ENCODE measurements at places on chromosomes 3 and 15. TPM values are rescaled to one million over a fixed set of nuclear protein-coding genes. Genes with fewer than 3 reads are reported as not detected.

- no peaks in the 10 kb centered on the region for H3K4me1 ChIP-seq
- no peaks in the 10 kb centered on the region for H3K36me3 ChIP-seq
- H3K27ac ChIP-seq, result no peak overlapping the region
- DNase-seq, result no peak
- no peak overlapping the region for H3K4me3 ChIP-seq
- H3K27me3 ChIP-seq, result no peaks in the 10 kb centered on the region
These were observed 154.6 kb upstream of the TLE3 start for GRCh38 chr15:70252056-70252950.

DNA sequence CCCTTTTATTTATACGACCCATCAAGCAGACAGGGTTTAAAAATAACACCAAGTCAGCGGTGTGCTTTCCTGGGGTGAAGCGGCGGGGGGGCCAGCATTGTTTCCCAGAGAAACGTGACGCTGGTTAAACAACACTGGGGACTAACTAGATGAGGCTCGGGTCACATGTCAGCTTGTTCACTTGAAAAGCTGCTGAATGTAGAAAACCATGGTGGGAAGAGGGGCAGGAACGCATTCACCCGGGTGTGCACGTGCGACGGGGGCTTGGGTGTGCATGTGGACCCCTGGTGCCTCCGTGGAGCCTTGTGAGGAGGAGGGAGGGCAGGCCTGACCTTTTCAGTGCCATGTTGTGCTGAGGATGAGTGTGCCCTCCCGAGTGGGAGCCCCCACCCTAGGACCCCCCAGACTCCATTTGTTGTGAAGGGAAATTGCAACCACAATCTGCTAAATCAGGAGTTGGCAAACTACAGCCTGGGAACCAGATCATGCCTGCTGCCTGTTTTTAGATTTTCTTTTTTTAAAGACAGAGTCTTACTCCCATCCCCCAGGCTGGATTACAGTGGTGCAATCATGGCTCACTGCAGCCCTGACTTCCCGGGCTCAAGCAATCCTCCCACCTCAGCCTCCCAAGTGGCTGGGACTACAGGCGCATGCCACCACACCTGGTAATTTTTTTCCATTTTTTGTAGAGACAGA lies 70.4 kb upstream of the CMTM7 start:
- H3K36me3 ChIP-seq, result no peaks in the 10 kb centered on the region
- no peaks in the 10 kb centered on the region for H3K4me1 ChIP-seq
- no peaks in the 10 kb centered on the region for H3K27me3 ChIP-seq
- no peak for DNase-seq

DNA sequence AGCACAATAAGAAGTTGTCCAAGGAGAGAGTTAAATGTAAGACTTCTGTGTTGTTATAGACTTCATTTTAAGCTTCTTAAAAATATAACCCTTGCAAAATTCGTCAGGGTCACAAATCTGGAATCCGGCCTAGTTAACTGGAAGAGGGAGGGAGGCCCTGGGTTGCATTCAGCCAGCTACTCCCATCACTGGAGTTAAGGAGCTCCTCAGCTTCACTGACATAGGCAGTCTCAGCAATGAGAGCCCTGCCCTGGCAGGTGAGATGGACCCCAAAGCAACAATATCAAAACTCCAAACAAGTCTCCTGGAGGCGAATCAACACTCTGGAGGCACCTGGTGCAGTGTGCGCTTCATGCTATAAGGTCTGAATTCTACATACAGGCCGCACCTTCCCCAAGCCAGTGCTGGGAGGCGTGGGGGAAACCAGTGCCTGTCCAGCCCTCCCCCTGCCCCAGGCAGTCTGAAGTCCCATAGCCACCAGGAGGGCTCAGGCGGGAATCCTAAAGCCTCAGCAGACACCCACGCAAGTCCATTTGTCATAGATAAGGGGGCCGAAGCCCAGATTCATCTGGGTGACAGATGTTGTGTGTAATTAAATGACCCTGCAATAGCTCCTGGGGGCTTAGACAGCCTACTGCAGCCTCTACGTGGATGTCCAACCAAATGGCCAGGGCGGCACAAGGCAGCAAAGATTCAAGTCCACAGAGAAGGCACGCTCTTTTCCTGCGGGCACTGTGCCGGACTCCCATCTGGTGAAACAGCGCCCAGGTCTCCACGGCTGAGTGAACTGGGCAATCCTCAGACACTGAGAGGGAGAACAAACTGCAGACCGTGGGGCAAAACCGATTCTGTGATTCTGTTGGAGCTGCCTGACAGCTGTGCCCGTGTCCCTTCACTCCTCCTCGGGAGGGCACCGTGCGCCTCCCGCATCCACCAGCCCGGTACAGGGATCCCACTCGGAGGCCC lies 64.9 kb downstream of the ATP10A start:
- no peak for DNase-seq
- H3K27me3 ChIP-seq, result no peaks in the 10 kb centered on the region
- no peaks in the 10 kb centered on the region for H3K36me3 ChIP-seq

- DNase-seq, result peak; percentile 56
- H3K27ac ChIP-seq, result no peak overlapping the region
- no peak overlapping the region for H3K4me3 ChIP-seq
- H3K4me1 ChIP-seq, result no peaks in the 10 kb centered on the region
- H3K27me3 ChIP-seq, result no peaks in the 10 kb centered on the region
These were observed 59.4 kb downstream of the SLC6A6 start for GRCh38 chr3:14461748-14462324.

DNA sequence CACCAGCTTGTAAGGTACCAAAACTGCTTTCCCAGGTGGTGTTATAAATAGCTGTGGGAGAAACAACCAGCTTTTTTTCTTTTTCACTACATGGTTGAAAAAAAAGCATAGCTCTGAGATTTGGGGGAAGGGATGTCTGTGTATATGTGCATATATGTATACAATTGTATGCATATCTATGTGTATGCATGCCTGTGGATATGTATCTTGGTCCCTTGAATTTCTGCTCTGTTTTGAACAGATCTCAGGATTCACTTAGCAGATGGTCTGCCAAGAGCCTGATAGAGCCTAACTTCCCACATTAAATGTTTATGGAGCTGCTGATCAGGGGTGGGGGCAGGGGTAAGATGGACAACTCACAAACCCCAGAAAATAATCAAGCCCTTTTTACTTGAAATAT lies 39.0 kb upstream of the CPNE4 start:
- no peak for DNase-seq
- no peaks in the 10 kb centered on the region for H3K36me3 ChIP-seq
- H3K4me3 ChIP-seq, result no peak overlapping the region
- H3K4me1 ChIP-seq, result no peaks in the 10 kb centered on the region
- H3K27ac ChIP-seq, result no peak overlapping the region

DNA sequence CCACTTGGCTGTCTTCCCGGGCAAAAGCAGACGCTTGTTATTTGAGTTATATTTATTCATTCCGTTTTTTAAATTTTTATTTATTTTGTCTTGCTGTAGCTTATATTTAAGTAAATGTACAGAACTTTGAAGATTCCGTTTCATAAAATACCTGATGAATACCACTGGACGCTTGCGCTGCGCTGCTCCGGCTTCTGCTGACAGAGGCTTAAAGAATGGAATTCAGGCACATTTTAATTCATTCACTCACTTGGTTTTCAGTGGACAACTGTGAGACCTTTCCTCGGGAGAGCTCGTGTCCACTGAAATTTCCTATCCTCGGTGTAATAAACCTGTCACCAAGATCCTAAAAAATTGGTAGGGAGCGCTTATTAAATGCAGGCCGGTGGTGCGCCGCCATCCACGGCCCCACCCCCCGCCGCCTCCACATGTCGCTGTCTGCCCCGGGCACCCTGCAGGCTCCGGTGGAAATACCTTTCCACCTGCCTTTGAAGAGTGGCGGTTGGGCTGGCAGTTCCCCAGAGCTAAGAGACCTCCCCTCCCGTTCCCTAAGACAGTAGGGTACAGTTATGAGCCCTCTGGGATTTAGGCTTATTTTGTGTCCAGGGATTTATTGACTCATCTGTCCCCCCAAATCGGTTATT lies 62.5 kb upstream of the UBE2E1 start:
- DNase-seq, result no peak
- H3K27ac ChIP-seq, result no peak overlapping the region
- H3K4me3 ChIP-seq, result no peak overlapping the region
- H3K36me3 ChIP-seq, result no peaks in the 10 kb centered on the region
- no peaks in the 10 kb centered on the region for H3K4me1 ChIP-seq
- no peaks in the 10 kb centered on the region for H3K27me3 ChIP-seq

- DNase-seq, result no peak
- H3K4me3 ChIP-seq, result no peak overlapping the region
- H3K27me3 ChIP-seq, result no peaks in the 10 kb centered on the region
- H3K36me3 ChIP-seq, result no peaks in the 10 kb centered on the region
- H3K4me1 ChIP-seq, result peaks cover 4% of the 10 kb centered on the region
These were observed 34.2 kb downstream of the MAGEF1 start for GRCh38 chr3:184677344-184678316.

DNA sequence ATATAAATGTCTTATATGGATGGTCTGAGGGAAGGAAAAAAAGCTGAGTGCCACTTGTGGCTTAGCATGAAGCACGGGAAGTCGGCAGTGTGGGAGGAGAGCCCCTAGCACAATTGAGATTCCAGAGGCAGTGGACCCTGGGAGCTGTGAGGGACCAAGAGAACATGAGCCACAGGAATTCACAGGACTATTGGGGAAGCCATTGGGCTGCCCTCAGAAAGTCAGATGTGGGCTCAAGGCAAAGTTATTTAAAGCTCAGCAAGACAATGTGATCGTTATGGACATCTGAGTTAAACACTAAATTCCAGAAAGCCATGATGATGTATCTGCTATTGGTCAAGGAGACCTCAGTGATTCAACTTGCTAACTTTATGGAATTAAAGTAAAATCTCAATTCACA lies 380.8 kb upstream of the IL12A start:
- H3K36me3 ChIP-seq, result no peaks in the 10 kb centered on the region
- no peak overlapping the region for H3K4me3 ChIP-seq
- no peak for DNase-seq
- H3K27ac ChIP-seq, result no peak overlapping the region
- H3K4me1 ChIP-seq, result no peaks in the 10 kb centered on the region

DNA sequence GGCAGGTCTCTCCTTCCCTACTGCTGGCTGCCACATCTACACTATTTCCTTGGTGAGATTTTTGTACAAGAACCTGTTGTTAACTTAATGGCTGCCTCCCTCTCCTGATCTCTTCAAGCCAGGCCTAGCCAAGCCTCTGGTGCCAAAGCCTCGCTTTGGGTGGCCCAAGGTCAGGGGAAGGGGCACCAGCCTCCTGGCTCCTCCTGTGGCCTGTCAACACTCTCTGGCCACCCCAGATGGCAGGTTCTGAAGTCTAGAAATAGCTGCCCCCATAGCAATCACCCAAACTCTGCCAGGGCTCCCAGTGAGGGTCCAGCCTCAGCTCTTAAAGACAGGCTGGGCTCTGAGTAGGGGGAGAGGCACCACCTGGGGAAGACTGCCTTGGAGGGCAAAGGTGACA lies 5.0 kb downstream of the IFRD2 start:
- DNase-seq, result no peak
- peaks cover 8% of the 10 kb centered on the region for H3K4me1 ChIP-seq
- H3K36me3 ChIP-seq, result no peaks in the 10 kb centered on the region
- H3K27me3 ChIP-seq, result no peaks in the 10 kb centered on the region

- H3K27ac ChIP-seq, result peak overlapping the region; percentile 81
- no peaks in the 10 kb centered on the region for H3K27me3 ChIP-seq
- H3K36me3 ChIP-seq, result no peaks in the 10 kb centered on the region
- H3K4me3 ChIP-seq, result no peak overlapping the region
- H3K4me1 ChIP-seq, result peaks cover 15% of the 10 kb centered on the region
These were observed 15.2 kb downstream of the EFCC1 start for GRCh38 chr3:129016356-129016719.

DNA sequence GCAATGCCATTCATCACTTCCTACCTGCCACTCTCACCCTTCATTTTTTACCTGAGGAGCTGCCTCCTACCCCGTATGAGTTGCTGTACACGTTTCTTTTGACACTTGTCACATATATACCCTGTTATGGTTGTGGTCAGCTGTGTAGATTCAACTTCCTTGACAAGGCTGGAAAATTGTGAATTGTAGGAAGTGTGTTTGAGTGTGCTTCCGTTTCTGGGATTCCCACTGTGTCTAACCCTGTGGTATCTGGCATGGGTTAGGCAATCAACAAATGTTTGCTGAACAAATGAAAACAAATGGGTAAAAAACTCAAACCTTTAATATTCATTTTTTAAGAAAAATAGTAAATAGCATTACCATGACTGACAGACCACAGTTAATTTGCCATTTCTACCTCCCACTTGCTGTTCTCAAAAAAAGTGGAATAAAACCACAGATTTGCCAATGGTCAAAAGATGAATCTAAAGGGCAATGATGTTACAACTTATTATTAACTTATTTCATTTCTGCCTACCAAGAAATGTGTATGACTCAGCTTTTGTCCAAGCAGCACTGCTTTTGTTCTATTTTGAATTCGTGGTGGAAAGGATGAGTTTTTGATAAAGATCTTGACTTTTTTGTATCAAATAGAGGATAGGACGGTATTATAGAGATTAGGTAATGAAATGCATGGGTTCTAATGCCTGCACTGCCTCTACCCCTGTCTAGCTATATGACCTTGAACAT lies 404.6 kb downstream of the LPP start:
- no peak for DNase-seq
- no peaks in the 10 kb centered on the region for H3K27me3 ChIP-seq
- no peak overlapping the region for H3K27ac ChIP-seq
- no peak overlapping the region for H3K4me3 ChIP-seq

DNA sequence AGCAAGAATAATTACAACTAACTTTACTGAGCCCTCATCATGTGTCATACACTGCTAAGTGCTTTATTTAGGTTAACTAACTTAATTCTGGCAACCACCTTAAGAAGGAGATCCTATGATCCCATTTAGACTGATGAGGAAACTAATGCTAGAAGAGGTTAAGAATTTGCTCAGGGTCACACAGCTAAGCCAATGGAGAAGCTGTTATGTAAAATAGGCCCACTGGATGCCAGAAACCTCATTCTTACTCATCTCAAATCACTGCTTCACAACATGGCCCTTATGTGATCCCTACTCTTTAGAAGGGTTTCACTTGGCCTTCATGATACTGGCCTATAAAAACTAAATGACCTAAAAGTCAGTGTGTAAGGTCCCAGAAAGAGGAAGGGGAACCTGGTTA lies 41.2 kb downstream of the IMPG2 start:
- H3K27ac ChIP-seq, result no peak overlapping the region
- H3K36me3 ChIP-seq, result no peaks in the 10 kb centered on the region
- H3K4me1 ChIP-seq, result no peaks in the 10 kb centered on the region
- no peaks in the 10 kb centered on the region for H3K27me3 ChIP-seq
- H3K4me3 ChIP-seq, result no peak overlapping the region

- H3K36me3 ChIP-seq, result no peaks in the 10 kb centered on the region
- no peak for DNase-seq
- H3K4me3 ChIP-seq, result peak overlapping the region; percentile 62
- H3K27me3 ChIP-seq, result no peaks in the 10 kb centered on the region
- H3K4me1 ChIP-seq, result peaks cover 3% of the 10 kb centered on the region
- peak overlapping the region; percentile 85 for H3K27ac ChIP-seq
These were observed 768 bp upstream of the PDE12 start for GRCh38 chr3:57555306-57555705.

GRCh38 chr3:42706721-42707619 lies 4.4 kb upstream of the HHATL start:
- no peak for DNase-seq
- no peak overlapping the region for H3K4me3 ChIP-seq
- H3K36me3 ChIP-seq, result no peaks in the 10 kb centered on the region
- no peaks in the 10 kb centered on the region for H3K4me1 ChIP-seq

Gene DLL4
- 18.5 TPM for total RNA-seq

Gene PLSCR4
- 54.8 TPM for total RNA-seq

Gene DCUN1D1
- total RNA-seq, result 38.9 TPM

Gene GASK1A
- 1.3 TPM for total RNA-seq

Gene EXD1
- not detected for total RNA-seq

Gene ANKUB1
- total RNA-seq, result not detected

Gene CCDC39
- not detected for total RNA-seq

Gene TGM5
- total RNA-seq, result not detected
